ENCODE measurements at places on chromosomes 3 and 15. TPM values are rescaled to one million over a fixed set of nuclear protein-coding genes. Genes with fewer than 3 reads are reported as not detected.

DNA sequence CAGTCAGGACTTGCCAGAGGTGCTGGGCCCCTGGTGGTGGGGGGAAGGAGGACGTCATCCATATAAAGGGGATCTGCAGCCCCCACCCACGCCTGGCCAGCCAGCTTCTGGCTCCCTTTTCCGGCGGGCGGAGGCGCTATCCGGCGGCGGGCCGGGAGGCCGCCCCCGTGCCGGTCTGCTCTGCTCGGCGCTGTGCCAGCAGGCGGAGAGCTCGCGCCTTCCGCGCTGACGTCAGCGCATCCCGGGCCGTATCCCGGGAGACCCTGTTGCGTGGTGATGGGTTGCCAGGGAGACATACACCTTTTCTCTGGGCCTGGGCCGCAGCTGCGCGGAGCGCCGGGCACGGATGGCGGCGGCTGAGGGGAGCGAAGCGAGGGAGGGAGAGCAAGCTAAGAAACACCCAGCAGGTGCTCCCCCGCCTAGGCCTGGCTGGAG lies 1.1 kb downstream of the FAM131A start:
- H3K27ac ChIP-seq = no peak overlapping the region
- peaks cover 19% of the 10 kb centered on the region for H3K36me3 ChIP-seq
- H3K27me3 ChIP-seq = no peaks in the 10 kb centered on the region
- peak overlapping the region; percentile 9 for H3K4me3 ChIP-seq
- H3K4me1 ChIP-seq = peaks cover 39% of the 10 kb centered on the region
- no peak for DNase-seq

DNA sequence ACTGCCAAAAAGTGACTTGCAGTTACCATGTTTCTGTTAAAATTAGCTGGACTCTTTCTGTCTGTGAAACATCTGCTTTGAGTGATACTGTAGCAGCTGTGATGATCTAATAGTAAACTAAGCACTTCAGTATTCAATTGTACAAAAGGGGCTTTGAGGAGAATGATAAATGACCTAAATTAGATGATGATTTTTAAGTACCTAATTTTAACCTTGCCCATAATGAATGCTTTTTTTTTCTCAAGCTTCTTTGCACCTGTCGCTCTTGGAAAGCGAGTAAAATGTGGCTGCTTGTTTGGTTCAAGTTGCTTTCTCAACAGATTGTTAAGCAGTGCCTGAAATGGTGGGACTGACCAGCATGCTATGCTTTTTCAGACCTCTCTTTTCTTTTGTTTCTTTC lies 752.3 kb downstream of the EPHA3 start:
- no peak overlapping the region for H3K27ac ChIP-seq
- no peak overlapping the region for H3K4me3 ChIP-seq
- no peaks in the 10 kb centered on the region for H3K36me3 ChIP-seq
- H3K4me1 ChIP-seq = no peaks in the 10 kb centered on the region

DNA sequence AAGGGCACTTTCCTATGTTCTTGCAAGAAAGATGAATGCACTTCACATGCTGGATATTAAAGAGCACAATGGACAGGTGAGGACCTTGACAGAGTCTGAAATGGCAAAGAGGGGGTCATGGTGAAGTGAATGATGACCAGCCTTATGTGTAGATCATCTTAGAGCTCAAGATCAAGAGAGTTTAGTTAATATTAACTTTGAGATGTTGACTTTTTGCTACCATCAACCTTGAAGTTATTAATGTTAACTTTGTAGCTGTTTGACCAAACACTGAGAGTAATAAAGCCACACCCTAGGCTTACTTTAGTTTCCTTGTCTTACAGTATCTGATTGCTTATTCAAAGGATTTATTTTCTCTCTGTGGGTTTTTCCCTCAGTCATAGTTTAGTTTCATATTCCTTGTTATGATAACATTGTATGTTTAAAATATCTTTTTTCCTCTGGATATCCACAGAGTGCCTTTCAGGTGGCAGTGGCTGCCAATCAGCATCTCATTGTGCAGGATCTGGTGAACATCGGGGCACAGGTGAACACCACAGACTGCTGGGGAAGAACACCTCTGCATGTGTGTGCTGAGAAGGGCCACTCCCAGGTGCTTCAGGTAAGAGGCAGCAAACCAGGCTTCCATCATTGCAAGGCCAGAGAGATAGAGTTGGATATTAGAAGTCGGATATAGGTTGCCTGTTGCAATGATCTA lies 5.4 kb downstream of the NFKBIZ start:
- H3K27me3 ChIP-seq = no peaks in the 10 kb centered on the region
- DNase-seq = no peak
- H3K4me3 ChIP-seq = peak overlapping the region; percentile 63
- H3K27ac ChIP-seq = peak overlapping the region; percentile 66
- peaks cover 61% of the 10 kb centered on the region for H3K4me1 ChIP-seq

DNA sequence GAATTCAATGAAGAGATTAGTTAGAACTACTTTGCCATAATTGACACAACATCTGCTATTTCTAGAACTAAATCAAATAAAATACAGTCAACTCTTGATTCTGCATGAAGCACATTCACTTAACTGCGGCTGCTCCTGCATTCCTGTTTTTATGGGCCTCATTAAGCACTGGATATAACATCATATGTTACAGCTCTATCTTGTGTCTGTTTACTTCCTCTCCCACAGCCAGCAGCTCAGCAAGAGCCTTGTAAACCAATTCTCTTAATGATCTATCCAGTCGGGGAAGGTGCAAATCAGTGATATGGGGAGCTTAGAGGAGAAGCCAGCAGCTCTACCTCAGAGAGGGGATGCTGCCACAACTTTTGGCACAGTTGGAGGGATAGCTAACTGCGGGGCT lies 329.2 kb downstream of the ARRDC4 start:
- no peaks in the 10 kb centered on the region for H3K4me1 ChIP-seq
- no peaks in the 10 kb centered on the region for H3K36me3 ChIP-seq
- H3K27me3 ChIP-seq = peaks cover 23% of the 10 kb centered on the region
- DNase-seq = no peak
- no peak overlapping the region for H3K4me3 ChIP-seq
- H3K27ac ChIP-seq = no peak overlapping the region

- peaks cover 24% of the 10 kb centered on the region for H3K4me1 ChIP-seq
- H3K36me3 ChIP-seq = no peaks in the 10 kb centered on the region
- H3K27me3 ChIP-seq = peaks cover 41% of the 10 kb centered on the region
- no peak overlapping the region for H3K4me3 ChIP-seq
- DNase-seq = no peak
- H3K27ac ChIP-seq = no peak overlapping the region
Observed at GRCh38 chr3:16824081-16824696, 60.6 kb upstream of the PLCL2 start.

GRCh38 chr15:88894819-88895767 lies at the start of gene HAPLN3:
Gene HAPLN3, minus strand, starts transcription at chr15:88895544. Its CDS starts 8,246 bp downstream, at chr15:88887298.
- peaks cover 23% of the 10 kb centered on the region for H3K4me1 ChIP-seq
- peak; percentile 45 for DNase-seq
- H3K27ac ChIP-seq = peak within 1 kb of the TSS; percentile 42
- no peaks in the 10 kb centered on the region for H3K27me3 ChIP-seq
- peak within 1 kb of the TSS; percentile 84 for H3K4me3 ChIP-seq
- peaks cover 5% of the 10 kb centered on the region for H3K36me3 ChIP-seq

GRCh38 chr3:31448035-31448881 lies 84.5 kb upstream of the STT3B start:
- H3K36me3 ChIP-seq = peaks cover 7% of the 10 kb centered on the region
- no peak overlapping the region for H3K4me3 ChIP-seq
- no peak overlapping the region for H3K27ac ChIP-seq
- H3K27me3 ChIP-seq = peaks cover 2% of the 10 kb centered on the region
- DNase-seq = no peak

DNA sequence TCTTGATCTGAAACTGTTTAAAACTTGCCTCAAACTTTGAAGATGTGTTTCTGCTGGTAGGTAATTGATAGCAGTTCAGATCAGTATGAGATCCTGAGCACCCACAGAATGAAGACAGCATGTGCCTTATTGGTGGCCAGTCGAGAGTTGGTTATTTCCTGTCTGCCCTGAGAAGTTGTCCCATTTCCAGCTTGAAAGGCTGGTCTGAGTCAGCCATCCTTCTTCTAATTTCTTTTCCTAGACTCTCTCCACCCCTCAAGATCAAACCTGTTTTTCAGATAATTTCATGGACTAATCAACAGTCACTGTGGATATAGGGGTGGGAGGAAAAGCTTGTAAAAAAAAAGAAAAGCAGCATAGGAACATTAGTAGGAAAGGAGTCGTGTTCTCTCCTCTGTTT lies 464.4 kb downstream of the FOXP1 start:
- H3K27ac ChIP-seq = peak overlapping the region; percentile 29
- peaks cover 74% of the 10 kb centered on the region for H3K4me1 ChIP-seq
- H3K4me3 ChIP-seq = no peak overlapping the region
- DNase-seq = no peak

DNA sequence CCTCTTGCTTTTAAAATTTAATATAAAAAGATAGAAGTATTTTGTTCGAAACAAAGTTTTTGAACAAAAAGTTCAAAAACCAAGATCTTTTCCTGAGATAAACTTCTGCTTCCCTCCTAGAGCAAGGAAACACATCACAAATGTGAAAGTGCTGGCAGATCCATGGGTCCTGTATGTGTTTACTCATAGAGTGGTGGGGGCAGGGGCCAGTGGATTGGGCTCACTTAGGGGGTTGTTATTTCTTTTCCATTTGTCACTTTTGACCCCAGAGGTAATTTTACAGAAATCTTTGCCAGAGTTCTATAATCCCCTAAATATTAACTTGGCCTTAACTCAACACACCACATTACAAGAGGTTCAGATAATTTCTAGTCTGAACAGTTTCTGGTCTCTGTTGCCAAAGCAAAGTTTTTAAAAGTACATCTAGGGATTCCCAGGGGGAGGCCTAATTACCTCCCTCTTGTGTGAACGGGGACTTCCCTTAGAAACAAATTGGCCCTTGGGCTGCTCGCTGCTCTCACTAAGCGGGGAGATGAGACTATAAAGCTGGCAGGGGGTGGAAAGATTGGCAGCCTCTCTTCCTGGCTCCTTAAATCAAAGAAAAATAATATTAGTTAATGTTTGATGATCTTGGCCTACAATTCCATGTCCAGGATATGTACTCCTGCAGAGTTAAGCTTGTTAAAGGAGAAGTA lies 66.8 kb upstream of the PTX3 start:
- no peaks in the 10 kb centered on the region for H3K27me3 ChIP-seq
- H3K36me3 ChIP-seq = no peaks in the 10 kb centered on the region
- no peak overlapping the region for H3K4me3 ChIP-seq
- no peaks in the 10 kb centered on the region for H3K4me1 ChIP-seq
- no peak for DNase-seq

GRCh38 chr3:193010191-193010590 lies 92.5 kb upstream of the MB21D2 start:
- H3K27ac ChIP-seq = no peak overlapping the region
- H3K36me3 ChIP-seq = no peaks in the 10 kb centered on the region
- DNase-seq = no peak
- H3K4me3 ChIP-seq = no peak overlapping the region
- peaks cover 12% of the 10 kb centered on the region for H3K4me1 ChIP-seq

- H3K27ac ChIP-seq = no peak within 1 kb of the TSS
- no peaks in the 10 kb centered on the region for H3K36me3 ChIP-seq
- peaks cover 6% of the 10 kb centered on the region for H3K27me3 ChIP-seq
- H3K4me3 ChIP-seq = peak within 1 kb of the TSS; percentile 56
Observed at GRCh38 chr3:167380004-167380689, at the start of gene ZBBX. Gene ZBBX, minus strand, starts transcription at chr3:167380297. Its CDS starts 7,396 bp downstream, at chr3:167372901.

GRCh38 chr3:134029734-134030378 lies at the start of gene SLCO2A1:
Gene SLCO2A1, minus strand, starts transcription at chr3:134029925. Its CDS starts 123 bp downstream, at chr3:134029802.
- no peak for DNase-seq
- peaks cover 2% of the 10 kb centered on the region for H3K4me1 ChIP-seq
- H3K27me3 ChIP-seq = peaks cover 39% of the 10 kb centered on the region
- H3K36me3 ChIP-seq = no peaks in the 10 kb centered on the region

DNA sequence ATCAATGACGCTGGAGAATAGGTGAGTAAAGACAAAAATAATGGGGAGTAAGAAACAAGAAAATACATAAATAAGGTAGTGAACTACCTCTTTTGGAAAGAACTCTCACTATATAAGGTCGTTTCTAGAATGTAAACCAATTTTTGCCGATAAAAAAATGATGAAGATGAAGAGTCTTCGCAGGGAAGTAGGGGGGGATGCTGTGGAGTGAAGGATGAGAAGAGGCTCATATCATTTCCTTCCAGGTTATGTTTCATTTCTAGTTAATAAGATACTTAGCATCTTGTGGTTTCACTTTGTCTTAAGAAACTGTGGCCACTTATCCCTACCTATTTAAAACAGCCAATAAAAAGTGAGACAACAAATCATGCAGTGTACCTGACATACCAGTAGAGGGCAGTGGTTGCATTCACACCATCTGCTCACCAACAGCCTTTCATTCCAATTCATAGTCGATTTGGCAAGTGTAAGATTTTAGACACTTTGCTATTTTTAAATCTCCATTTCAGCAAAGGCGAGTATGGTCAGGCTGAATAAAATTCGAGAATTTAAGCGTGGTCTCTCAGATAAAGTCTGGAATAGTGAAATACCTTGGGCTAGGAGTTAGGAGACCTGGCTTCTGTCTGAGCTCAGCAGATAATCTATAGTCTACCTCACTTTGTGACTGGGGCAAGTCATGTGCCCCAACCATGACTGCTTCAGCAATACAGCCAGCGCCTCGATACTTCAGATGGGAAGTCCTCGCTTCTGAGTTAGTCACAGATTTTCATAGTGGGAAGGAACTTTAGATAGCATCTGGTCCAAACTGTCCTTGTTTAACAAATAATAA lies 28.9 kb upstream of the ICE2 start:
- H3K36me3 ChIP-seq = peaks cover 72% of the 10 kb centered on the region
- H3K4me3 ChIP-seq = no peak overlapping the region
- H3K27me3 ChIP-seq = no peaks in the 10 kb centered on the region
- peak; percentile 43 for DNase-seq

GRCh38 chr15:40878785-40879184 lies 4.8 kb upstream of the RHOV start:
- H3K27me3 ChIP-seq = peaks cover 5% of the 10 kb centered on the region
- H3K36me3 ChIP-seq = no peaks in the 10 kb centered on the region
- peaks cover 10% of the 10 kb centered on the region for H3K4me1 ChIP-seq
- no peak overlapping the region for H3K4me3 ChIP-seq

The CCR1 gene
- total RNA-seq = 0.51 TPM

The BMF gene
- total RNA-seq = 17.9 TPM
